Activated CD8-positive, alpha-beta T cell treated with anti-CD3 and anti-CD28 coated beads for 36 hours (primary cell): ENCODE measurements at places on chromosomes 5 and 9.

DNA sequence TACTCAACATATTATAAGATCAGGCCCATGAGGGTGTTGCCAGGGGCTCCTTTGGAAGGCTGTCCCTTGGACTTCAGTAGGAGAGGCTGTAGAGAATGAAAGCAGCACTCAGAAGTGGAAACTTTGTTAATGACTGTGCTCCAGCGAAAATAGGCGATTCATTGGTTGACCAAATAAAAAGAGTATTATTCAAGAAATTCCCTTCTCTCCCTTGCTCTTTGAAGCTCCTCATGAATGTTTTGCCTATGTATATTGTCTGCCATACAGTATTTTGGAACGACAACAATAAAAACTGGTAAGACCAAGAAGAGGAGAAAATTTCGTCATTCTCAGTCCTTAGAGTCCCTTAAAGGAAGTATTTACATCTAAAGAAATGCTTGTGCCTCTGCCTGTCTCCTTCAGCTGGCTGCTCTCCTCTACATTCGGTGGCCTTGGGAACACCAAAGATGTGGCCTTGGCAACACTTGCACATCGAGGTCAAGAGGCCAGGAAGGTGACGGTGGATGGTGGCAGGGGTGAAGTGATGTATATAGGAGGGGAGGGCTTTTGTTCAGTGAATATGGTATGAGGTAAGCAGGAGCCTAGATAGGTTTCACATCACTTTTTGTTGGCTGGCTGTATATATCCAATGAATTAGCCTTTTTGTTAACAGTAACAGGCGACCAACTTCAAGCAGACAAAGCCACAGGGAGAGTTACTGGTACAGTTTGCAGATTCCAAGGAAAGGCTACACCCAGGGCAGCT is 95.0 kb upstream of the ACTBL2 start:
- no peak for DNase-seq

DNA sequence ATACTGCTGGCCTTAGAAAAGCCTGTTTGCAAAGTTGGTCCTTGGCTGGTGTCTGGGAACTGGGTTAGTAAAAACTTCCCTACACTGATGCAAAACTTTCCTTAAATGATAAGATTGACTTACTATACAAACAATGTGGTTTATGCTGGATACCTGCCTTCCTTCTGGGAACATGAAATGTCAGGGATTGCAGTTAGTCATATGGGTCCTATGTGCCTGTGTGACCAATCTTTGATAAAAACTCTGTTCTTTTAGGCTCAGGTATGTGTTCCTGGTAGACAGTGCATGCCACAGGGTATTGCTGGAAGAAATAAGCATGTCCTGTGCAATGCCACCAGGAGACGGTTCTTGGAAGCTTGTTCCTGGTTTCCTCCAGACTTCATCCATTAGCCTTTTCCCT is 173.3 kb downstream of the RMI1 start:
- no peak for DNase-seq

DNA sequence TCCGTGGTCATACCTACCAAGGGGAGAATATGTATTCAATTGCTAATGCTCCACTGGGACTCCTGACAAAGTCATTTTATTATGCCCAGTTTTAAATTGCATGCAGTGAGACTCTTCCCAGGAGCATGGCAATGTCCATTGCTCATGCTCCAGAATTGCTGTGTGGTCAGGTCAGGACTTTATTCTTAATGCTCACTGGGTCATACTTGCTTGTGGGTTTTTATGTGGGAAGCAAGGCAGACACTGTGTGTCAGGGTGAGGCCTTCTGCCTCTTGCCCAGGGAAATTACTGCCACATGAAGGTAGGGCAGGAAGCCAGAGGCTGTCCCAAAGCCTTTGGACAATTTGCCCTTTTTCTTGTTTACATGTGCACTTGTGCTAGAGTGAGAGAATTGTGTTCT is 164.6 kb upstream of the MEF2C start:
- DNase-seq = no peak

DNA sequence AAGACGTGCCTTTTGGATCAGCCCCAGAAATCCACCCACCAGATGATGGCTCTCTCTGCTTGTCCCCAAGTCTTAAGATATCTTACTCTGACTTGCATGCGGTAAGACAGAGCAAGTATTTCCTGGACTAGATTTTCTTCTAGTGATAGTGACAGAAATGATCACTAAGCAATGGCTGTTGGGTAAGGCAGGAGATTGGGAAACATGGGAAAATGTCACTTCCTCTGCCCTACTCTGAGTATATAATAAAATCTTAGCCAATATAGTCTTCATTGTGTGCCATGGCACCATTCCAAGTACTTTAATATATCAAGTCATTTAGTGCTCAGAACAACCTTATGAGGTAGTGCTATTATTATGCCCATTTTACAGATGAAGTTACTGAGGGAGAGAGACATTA is 31.0 kb upstream of the GNA14 start:
- DNase-seq = no peak

GRCh38 chr5:124927735-124928134 is 181.3 kb upstream of the ZNF608 start:
- DNase-seq = no peak

GRCh38 chr5:50699737-50700136 is 33.3 kb downstream of the PARP8 start:
- peak; percentile 50 for DNase-seq
